ENCODE measurements at places on chromosomes 5 and 9.

DNA sequence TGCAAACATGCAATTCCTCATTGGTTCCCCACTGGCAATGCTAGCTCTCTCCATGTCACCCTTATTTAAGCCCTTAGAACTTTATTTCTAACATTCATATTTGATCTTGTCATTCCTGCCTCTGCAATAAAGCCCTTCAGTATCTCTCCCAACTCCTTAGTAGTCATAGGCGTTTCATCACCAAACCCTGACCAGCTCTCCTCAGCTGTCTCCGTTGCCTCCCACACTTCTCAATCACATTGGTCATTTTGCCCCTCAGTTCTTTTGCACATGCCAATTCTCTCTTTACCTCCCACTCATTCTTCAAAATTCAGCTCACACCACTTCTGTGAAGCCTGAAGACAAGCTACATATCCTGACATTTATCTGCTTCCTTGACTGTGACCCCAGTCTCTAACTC lies 2.8 kb upstream of the RUSC2 start:
- no peak for DNase-seq

DNA sequence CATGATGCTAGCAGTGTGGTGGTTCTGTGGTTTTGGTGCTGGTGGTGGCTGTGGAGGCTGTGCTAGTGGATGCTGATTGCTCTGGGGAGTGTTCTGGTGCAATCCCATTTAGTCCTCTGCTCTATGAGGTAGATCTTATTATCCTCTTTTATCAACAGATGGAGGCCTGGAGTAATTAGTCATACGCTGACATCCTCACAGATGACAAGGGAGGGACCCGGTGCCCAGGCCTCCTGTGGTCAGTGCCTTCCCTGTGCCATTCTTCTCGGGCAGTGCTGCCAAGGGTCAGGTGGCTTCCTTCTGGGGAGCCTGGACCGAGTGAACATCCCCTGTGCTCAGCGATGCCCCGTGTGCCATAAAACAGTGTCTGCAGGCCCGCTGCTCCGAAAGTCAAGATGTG lies 74.5 kb downstream of the COL5A1 start:
- DNase-seq: no peak

- no peak for DNase-seq
Observed at GRCh38 chr9:130304643-130305042, 39.1 kb downstream of the HMCN2 start.

GRCh38 chr5:37532976-37533740 lies 154.0 kb downstream of the WDR70 start:
- no peak for DNase-seq

GRCh38 chr9:135812961-135813360 lies 94.4 kb downstream of the CAMSAP1 start:
- no peak for DNase-seq

DNA sequence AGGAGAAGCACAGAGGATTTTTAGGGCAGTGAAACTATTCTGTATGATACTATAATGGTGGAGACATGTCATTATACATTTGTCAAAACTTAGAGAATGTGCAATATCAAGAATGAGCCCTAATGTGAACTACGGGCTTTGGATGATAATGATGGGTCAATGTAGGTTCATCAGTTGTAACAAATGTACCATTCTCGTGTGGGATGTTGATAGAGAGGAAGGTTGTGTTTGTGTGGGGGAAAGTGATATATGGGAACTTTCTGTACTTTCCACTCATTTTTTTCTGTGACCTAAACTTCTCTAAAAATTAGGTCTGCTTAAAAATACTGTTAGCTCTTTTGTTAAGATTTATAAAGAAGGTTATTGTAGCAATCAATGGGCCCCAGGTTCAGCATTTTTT lies 138.9 kb downstream of the SPATA31D1 start:
- DNase-seq: no peak

- DNase-seq: no peak
Observed at GRCh38 chr5:34409373-34409772, 246.8 kb upstream of the RAI14 start.

GRCh38 chr9:130309689-130310455 lies 44.3 kb downstream of the HMCN2 start:
- DNase-seq: no peak

DNA sequence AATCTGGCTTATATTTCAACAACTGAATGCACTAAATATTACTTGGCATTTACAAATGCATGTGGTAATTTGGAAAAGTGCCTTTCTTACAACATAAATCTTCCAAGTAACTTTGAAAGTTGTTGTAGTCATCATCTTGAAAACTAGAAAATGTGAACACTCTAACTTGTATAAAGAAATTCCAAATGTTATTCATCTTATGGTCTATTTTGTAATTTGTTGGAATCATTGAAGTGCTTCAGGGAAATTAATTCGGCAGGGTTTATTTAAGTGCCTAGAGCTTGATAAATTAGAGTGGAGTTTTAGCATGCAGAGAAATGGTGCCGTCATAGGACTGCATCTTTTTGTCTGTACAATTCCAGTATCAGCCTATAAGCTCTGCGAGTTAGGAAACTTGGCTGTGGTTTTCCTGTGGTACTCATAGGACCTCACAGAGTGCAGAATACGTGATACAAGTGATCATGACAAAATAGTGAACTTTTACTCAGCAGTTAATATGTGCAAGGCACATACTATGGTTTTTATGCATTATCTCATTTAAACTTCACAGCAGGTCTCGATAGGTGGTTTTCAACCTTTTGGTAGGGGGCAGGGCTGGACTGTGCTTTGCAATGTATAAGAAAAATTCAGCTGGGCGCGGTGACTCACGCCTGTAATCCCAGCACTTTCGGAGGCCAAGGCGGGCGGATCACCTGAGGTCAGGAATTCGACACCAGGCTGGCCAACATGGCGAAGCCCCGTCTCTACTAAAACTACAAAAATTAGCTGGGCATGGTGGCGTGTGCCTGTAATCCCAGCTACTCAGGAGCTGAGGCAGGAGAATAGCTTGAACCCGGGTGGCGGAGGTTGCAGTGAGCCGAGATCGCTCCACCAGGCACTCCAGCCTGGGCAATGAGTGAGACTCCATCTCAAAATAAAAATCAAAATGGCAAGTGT lies 79.6 kb downstream of the RAI14 start:
- DNase-seq: no peak

GRCh38 chr5:10724781-10725507 lies 36.1 kb downstream of the DAP start:
- DNase-seq: peak; percentile 71

DNA sequence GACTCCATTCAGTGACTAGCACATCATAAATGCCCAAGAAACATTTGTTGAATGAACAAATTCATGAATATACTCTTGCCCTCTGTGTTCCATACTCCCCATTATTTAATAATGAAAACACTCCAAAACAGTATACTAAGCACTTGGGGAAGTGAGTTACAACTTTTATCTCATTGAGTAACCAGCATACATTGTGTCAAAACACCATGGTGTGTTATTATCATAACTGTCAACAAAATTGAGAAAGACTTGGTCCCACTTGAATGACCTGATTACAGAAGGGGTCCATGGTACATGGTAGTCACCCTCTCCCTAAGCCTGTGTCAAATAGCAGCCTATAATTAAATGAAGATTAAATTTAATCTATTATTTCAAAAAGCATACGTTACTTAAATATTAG lies 16.2 kb downstream of the ANKH start:
- no peak for DNase-seq

DNA sequence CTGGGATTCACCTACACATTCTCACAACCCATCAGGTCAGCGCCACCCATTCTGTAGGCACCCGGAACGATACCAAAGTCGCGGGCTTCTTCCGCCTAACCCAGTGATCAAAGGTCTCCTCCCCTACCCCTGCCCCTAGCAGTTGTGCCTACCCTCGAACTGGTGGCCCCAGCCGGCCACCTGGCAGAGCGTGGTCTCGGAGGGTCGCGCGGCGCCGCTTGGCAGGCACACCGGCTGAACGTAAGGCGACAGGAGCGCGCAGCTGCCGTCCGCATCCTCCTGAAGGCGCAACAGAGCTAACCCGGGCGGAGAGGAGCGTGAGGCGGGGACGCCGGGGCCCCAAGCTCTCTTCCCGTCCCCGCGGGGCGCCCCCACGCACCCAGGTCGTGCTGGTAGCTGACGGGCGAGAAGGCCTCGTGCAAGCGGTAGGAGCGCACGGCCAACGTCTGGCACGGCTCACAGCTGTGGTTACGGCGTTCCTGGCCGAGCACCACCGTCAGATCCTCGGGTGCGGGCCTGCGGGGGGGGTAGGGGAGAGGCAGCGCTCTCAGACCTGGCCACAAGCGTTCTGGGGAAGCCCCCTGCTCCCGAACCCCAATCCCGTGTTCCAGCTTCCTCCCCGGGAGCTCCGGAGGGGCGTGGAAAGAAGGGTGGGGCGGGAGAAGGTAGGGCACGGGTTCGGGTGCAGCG lies 2.8 kb upstream of the PFN3 start:
- peak; percentile 54 for DNase-seq

GRCh38 chr9:18629136-18629535 lies 155.2 kb downstream of the ADAMTSL1 start:
- DNase-seq: no peak
